Suppressor macrophage treated with lipopolysaccharide for 1 hour (primary cell): ENCODE measurements at places on chromosomes 2 and 18.

DNA sequence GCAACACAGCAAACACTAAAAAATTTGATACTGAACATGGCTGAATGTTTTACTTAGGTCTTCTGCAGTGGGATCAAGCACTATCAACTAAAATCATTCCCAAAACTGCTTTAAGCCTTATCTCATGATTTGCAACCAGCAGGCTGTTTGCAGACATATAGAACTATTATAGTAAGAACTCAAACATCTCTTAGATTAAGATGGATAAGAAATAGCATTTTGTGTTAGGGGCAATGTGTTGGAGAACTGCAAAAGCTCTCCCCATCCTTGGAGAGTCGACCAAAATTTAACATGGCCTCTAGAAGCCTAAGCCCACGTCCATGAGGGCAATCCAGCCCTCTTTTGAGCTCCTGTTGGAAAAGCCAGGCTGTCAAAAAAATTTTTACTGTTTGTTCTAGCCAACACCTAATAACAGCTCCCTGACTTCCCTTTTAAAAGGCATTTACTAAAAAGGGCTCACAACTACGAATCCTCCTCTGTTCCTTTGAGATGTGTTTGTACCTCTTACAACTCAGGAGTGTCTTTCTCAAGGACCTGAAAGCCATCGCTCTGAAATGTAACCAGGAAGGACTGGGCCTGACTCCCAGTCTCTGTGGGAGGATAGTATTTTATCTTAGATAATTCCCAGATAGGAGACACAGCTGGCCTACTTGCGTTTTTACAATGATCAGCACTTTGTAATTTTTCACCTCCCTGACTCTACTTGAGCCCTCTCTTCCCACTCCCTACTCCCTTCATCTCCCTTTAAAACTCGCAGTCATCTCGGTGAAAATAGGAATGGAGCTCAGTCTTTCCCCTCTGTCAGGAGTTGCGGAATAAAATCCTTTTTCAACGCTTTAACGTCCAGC lies 1.4 kb downstream of the KRCC1 start:
- DNase-seq: peak; percentile 45

GRCh38 chr2:19611491-19612332 lies 253.3 kb upstream of the OSR1 start:
- no peak for DNase-seq

DNA sequence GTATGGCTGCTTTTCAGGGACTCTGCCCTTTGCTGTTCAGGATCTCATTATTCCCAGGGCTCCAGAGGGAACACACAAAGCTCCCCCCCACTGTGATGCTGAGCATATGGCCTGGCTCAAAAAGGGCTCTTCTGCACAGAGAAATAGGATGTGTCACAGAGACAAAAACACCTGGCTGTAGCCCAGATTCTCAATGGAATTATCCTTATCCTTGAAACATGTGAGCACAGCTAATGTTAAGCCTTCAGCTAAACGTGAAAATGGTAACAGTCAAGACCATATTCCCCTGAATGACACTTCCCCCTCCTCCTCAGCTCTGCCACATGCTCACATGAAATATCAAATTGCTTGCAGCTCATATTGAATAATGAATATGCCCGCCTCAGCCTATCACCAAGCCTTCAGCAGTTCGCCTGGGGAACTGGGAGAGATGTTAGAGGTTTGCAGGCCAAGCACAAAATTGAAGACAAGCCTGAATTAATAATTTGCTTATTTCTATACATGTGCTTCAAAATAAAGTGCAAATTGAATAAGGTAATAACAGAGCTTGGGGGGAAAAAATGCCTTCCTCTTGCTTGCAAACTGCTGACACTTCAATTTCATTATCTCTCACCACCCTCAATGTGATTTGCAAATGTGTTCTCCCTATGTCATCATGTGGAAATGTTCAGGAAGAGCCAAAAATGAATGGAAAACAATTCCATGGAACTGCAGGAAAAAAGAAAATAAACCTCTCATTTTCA lies 181.0 kb upstream of the HNRNPA3 start:
- no peak for DNase-seq

DNA sequence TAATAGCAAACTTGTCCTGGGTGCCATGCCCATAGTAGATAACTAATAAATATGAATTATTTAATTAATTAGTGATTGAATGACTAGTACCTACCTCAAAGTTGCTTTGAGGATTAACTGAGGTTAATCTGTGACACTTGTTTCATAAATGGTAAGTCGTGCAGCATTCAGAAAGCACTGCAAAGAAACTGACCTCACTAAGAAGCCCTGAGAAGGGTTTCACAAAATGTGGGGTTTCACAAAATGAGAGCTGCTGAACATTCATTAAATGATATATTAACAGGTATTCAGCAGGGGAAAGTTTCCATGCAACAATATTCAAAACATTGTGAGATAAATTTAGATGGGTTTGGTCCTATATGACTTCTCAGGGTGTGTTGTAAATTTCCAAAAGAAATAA lies 236.2 kb downstream of the OSR1 start:
- DNase-seq: no peak
